Naive thymus-derived CD8-positive, alpha-beta T cell (primary cell): ENCODE measurements at places on chromosomes 2 and 18.

GRCh38 chr2:26650713-26651469 is 9.7 kb upstream of the CIB4 start:
- no peaks in the 10 kb centered on the region for H3K36me3 ChIP-seq
- H3K4me3 ChIP-seq, result no peak overlapping the region
- no peaks in the 10 kb centered on the region for H3K4me1 ChIP-seq

DNA sequence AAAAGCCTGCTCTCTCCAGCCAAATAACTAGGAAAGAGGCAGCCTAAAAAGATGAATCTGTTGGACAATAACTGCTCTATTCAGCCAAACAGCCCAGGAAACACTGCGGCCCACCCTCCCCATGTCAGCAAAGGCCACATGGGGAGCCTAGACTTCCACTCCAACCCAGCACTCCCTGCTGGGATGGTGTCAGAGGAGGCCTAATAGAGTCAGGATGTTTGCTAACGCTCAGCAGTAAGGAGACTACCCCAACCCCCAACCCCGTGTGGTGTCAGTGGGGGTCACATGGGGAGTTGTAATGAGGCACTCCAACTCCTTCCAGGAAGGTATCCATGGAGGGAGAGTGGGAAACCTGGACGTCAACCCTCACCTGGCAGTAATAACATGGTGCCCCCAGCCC is 41.6 kb downstream of the ZBTB7C start:
- peaks cover 25% of the 10 kb centered on the region for H3K27me3 ChIP-seq
- no peak overlapping the region for H3K27ac ChIP-seq
- no peaks in the 10 kb centered on the region for H3K4me1 ChIP-seq
- no peaks in the 10 kb centered on the region for H3K36me3 ChIP-seq
- DNase-seq, result no peak

DNA sequence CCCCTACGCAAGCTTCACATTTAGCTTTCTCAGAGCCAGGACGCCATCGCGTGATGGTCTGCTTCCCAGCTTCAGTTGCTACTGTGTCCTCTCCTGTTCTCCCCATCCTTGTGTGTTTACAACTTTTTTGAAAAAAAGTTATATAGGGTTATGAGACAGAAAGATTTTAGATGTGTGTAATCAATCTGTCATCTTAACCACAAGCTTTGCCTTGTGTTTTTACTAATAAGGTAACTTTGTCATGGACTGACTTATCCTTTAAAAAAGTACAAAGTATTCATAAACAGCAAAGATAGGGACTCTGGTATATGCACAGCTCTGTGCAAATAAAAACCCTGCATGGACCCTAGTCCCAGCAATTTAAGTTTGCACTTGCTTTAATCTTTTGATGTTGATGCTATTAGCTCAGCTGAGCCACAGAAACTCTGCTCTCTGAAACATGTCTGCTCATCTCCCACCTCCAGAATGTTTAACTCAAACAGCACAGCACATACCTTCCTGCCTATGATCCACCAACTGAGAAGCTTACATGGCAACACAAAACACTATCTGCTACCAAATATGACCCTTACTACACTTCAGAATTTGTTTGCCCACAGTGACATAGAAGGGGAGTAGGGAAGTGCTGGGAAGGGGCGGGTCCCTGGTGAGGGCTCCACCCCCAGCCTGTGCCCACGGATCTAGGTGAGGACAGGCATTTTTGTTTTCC is 42.7 kb downstream of the SAP130 start:
- H3K4me1 ChIP-seq, result no peaks in the 10 kb centered on the region
- H3K36me3 ChIP-seq, result peaks cover 29% of the 10 kb centered on the region
- no peak overlapping the region for H3K4me3 ChIP-seq

- no peak for DNase-seq
- no peaks in the 10 kb centered on the region for H3K27me3 ChIP-seq
- H3K4me3 ChIP-seq, result no peak overlapping the region
- peaks cover 20% of the 10 kb centered on the region for H3K36me3 ChIP-seq
- H3K27ac ChIP-seq, result peak overlapping the region; percentile 83
- H3K4me1 ChIP-seq, result peaks cover 85% of the 10 kb centered on the region
Observed at GRCh38 chr2:68749345-68749744, 14.7 kb downstream of the ARHGAP25 start.

GRCh38 chr2:42102024-42102590 is 54.3 kb downstream of the PKDCC start:
- H3K27ac ChIP-seq, result no peak overlapping the region
- H3K4me3 ChIP-seq, result peak overlapping the region; percentile 83
- no peaks in the 10 kb centered on the region for H3K36me3 ChIP-seq
- peak; percentile 96 for DNase-seq

GRCh38 chr2:14567561-14567960 is 65.0 kb upstream of the LRATD1 start:
- H3K4me3 ChIP-seq, result no peak overlapping the region
- H3K4me1 ChIP-seq, result no peaks in the 10 kb centered on the region
- H3K36me3 ChIP-seq, result no peaks in the 10 kb centered on the region
- H3K27me3 ChIP-seq, result peaks cover 5% of the 10 kb centered on the region
- no peak overlapping the region for H3K27ac ChIP-seq

GRCh38 chr18:5058768-5059695 is 138.0 kb downstream of the AKAIN1 start:
- H3K36me3 ChIP-seq, result no peaks in the 10 kb centered on the region
- peak; percentile 66 for DNase-seq
- H3K4me1 ChIP-seq, result peaks cover 16% of the 10 kb centered on the region
- peak overlapping the region; percentile 92 for H3K27ac ChIP-seq
- H3K27me3 ChIP-seq, result no peaks in the 10 kb centered on the region

DNA sequence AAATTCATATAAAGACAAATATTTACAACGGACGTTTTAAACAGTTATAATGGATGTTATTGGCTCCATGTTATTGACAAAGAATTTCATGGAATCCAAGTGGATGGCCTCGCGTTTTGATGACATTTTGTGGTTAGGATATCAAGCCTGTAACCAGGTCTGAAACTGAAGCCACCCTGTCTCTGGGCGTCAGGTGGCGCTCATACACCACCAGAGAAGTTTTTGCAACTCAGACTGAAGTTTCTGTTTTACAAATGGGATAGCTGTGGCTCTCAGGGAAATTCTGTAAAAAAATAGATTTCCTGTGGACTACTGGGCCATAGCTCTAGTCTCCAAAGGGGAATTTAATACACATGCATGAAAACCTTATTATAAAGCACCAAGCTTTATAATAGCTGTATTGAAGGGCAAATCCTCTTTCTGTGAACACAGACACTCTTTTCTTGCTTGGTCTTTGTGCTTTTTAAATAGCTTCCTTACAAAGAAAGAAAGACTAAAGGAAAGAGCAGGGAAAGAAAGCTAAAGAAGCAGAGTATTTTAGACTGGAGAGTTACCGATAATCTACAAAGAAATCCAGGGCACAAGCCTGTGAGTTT is 86.7 kb downstream of the C18orf54 start:
- H3K27ac ChIP-seq, result no peak overlapping the region
- no peaks in the 10 kb centered on the region for H3K4me1 ChIP-seq
- H3K4me3 ChIP-seq, result no peak overlapping the region
- no peak for DNase-seq

GRCh38 chr2:8572712-8573233 is 109.1 kb upstream of the ID2 start:
- no peaks in the 10 kb centered on the region for H3K36me3 ChIP-seq
- peaks cover 44% of the 10 kb centered on the region for H3K4me1 ChIP-seq
- DNase-seq, result no peak
- H3K27ac ChIP-seq, result no peak overlapping the region
- H3K4me3 ChIP-seq, result no peak overlapping the region

GRCh38 chr2:237361194-237362004 is 52.6 kb downstream of the COL6A3 start:
- DNase-seq, result no peak
- no peak overlapping the region for H3K4me3 ChIP-seq
- no peaks in the 10 kb centered on the region for H3K4me1 ChIP-seq
- H3K27ac ChIP-seq, result no peak overlapping the region
- H3K27me3 ChIP-seq, result no peaks in the 10 kb centered on the region

DNA sequence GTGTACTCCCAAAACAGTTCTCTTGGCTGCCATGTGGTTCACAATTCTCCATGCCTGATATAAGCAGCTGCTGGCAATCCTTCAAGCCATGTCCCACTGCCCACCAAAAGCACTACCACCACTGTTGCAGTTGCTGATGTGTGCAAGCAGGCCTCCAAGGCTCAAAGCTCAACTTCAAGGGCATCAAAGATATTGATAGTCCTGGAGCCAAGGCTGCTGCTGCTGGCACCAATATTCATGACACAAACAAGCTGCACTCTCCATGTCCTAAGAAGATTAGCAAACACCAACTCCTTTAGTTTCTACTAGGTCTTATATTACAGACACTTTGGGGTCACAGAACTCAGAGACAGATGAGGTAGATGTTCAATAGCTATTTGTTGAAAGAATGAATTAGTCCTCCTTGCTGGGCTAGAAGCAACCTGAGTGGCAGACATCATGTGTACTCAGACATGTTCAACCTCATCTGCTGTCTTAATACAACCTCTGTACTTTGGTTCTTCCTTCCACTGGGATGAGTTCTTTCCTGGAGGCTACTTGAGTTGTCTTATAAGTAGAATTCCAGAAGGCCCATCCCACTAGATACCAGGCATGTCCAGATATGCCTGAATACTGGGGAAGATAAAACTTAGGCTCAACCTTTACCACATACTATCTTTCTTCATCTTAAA is 104.5 kb upstream of the UGP2 start:
- H3K27ac ChIP-seq, result no peak overlapping the region
- H3K36me3 ChIP-seq, result no peaks in the 10 kb centered on the region
- DNase-seq, result no peak
- H3K27me3 ChIP-seq, result no peaks in the 10 kb centered on the region

GRCh38 chr2:84498150-84498799 is 18.0 kb upstream of the DNAH6 start:
- H3K4me3 ChIP-seq, result no peak overlapping the region
- peaks cover 7% of the 10 kb centered on the region for H3K36me3 ChIP-seq
- H3K27me3 ChIP-seq, result no peaks in the 10 kb centered on the region
- DNase-seq, result no peak
- peaks cover 18% of the 10 kb centered on the region for H3K4me1 ChIP-seq

DNA sequence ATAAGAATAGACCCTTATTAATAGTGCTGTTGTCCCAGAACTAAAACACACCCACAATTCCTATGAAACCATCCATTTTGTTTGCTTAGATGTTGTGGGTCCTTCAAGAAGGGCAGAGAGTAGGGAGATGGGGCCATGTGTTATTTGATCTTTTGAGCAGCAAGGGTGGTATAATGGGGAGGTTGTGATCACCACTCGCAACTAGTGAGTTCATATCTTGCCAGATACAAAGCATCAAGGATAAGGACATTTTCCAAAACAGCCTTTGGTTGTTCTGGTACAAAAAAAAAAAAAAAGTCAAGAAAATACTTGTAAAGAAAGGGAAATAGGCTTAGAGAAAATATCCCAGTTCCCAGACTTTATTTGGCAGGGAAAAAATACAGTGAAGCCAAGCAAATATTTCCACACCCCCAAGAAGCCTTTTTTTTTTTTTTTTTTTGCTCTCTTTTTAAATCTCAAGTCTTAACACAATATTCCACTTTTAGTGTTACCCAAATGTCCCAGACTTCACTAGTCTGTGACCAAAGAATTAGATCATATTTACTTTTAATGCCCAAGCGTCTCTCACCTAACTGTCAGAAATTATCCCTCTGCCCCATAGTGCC is 54.1 kb downstream of the ANTXR1 start:
- H3K4me1 ChIP-seq, result no peaks in the 10 kb centered on the region
- no peak overlapping the region for H3K27ac ChIP-seq
- peaks cover 17% of the 10 kb centered on the region for H3K27me3 ChIP-seq
- H3K36me3 ChIP-seq, result no peaks in the 10 kb centered on the region
- no peak for DNase-seq

- H3K27me3 ChIP-seq, result peaks cover 5% of the 10 kb centered on the region
- H3K36me3 ChIP-seq, result no peaks in the 10 kb centered on the region
- no peak overlapping the region for H3K4me3 ChIP-seq
- no peak overlapping the region for H3K27ac ChIP-seq
Observed at GRCh38 chr2:867296-867695, 83.4 kb upstream of the SNTG2 start.

- H3K36me3 ChIP-seq, result no peaks in the 10 kb centered on the region
- no peak overlapping the region for H3K27ac ChIP-seq
- no peak for DNase-seq
- peaks cover 2% of the 10 kb centered on the region for H3K4me1 ChIP-seq
- peaks cover 11% of the 10 kb centered on the region for H3K27me3 ChIP-seq
Observed at GRCh38 chr2:1591978-1592907, 152.1 kb downstream of the PXDN start.

DNA sequence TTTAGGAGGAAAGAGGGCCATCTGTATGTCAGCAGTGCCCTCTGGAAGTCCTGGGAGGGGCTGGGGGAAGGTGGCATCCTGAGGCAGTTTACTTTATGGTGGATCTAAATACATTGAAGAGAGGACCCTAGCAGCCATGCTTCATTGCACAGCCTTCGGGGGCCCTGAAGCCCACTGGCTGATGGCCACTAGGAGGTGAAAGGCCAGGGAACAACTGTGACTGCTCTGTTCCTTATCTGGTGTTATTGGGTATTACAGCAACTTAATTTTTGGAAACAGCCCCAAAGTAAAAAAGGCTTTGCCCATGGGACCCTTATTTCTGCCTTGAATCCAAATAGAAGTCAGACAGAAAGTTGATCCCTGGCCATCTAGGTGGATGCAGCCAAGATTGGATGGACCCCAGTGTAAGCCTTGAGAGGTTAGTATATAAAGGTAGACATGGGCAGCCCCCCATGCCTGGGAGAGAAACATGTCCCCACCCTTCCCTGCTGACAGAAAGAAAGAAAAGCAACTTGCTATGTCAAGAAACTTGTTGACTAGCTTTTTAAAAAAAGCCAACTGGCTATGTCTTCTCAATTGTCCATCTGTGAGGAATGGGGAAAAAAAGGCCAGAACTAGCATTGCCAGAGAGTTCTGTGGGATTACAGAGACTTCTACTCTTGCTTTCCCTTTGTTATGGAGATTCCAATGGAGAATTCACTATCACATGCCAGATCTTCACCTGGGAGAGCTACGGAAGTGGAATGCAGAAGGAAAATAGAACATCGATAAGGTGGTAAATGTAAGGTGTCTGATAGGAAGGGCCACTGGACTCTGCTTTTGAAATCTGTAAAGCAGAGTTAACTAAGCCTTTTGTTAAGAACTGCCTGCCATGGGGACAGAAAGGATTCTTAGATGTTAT is 58.6 kb upstream of the OSR1 start:
- no peak overlapping the region for H3K27ac ChIP-seq
- H3K27me3 ChIP-seq, result peaks cover 15% of the 10 kb centered on the region
- DNase-seq, result no peak
- H3K4me1 ChIP-seq, result no peaks in the 10 kb centered on the region

- no peak for DNase-seq
- no peak overlapping the region for H3K4me3 ChIP-seq
- no peak overlapping the region for H3K27ac ChIP-seq
- no peaks in the 10 kb centered on the region for H3K36me3 ChIP-seq
Observed at GRCh38 chr18:10804126-10804525, 278.3 kb downstream of the NAPG start.

DNA sequence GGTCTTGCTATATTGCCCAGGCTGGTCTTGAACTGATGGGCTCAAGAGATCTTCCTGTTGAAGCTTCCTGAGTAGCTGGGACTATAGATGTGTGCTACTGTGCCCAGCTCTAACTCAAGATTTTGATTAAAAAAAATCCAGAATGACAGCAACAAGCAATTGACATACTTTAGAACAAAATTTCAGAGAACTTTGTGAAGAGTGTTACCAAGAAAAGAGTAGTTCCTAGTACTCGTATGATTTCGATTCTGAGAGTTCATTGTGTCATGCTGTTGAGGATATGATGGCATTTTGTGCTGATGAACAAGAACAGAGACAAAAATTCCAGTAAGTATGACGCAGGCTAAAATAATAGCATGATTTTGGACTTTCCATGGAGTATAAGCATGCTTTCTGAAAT is 90.2 kb upstream of the TWSG1 start:
- no peaks in the 10 kb centered on the region for H3K27me3 ChIP-seq
- H3K4me3 ChIP-seq, result no peak overlapping the region
- H3K36me3 ChIP-seq, result peaks cover 51% of the 10 kb centered on the region
- H3K4me1 ChIP-seq, result no peaks in the 10 kb centered on the region
- no peak overlapping the region for H3K27ac ChIP-seq
- DNase-seq, result no peak
